ENCODE measurements at places on chromosomes 2 and 18.

DNA sequence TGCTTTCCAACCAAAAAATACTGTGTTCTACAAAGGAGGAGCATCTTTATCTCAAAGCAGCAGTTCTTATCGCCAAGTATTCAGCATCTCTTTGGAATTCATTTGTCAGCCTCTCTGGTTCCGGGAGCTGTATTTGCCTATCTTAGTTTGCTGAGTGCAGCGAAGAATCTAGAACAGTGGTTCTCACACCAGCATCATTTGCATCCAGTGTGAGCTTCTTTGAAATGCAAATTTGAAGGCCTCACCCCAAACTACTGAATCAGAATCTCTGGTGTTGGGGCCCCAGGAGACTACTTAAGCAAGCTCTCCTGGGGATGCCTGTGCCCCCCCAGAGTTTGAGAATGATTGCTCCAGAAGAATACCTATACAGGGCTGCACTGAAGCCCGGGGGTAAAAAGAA, 1.5 kb upstream of the PTPN2 start:
- DNase-seq, result no peak

GRCh38 chr2:127649684-127650040, 3.7 kb downstream of the GPR17 start:
- peak; percentile 83 for DNase-seq

DNA sequence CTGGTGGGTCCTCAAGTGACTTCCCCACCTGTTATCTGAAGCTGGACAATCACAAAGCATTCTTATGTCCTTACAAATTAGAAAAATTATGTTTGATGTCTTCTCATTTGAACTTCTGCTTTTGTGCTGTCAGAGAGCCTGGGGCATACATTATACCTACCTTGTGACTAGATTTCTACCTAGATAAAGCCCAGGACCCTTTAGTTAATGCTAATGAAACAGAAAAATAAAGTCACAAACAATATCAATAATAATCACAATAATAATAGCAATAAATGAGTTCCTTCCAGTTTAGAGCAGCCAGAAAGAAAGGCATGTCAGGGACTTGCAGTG, 456.4 kb downstream of the SETBP1 start:
- DNase-seq, result no peak

DNA sequence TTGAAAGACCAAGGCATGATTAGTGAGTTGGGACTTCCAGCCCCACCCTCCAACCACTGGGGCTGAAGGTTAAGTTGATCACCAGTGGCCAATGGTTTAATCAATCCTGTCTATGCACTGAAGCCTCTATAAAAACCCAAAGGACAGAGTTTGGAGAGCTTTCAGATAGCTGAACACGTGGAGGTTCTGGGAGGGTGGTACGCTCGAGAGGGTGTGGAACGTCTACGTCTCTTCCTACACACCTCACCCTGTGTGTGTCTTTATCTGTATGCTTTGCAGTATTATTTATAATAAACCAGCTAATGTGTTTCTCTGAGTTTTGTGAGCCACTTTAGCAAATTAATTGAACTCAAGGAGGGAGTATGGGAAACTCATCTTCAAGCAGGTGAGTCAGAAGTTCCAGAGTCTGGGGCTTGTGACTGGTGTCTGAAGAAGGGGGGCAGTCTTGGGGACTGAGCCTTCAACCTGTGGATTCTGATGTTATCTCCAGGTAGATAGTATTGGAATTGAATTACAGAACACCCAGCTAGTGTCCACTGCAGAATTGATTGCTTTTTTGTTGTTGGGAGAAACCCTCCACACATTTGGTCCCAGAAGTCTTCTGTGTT, 20.3 kb downstream of the ACTR3 start:
- peak; percentile 51 for DNase-seq

GRCh38 chr2:200172944-200173581, 133.4 kb upstream of the SPATS2L start:
- DNase-seq, result no peak

DNA sequence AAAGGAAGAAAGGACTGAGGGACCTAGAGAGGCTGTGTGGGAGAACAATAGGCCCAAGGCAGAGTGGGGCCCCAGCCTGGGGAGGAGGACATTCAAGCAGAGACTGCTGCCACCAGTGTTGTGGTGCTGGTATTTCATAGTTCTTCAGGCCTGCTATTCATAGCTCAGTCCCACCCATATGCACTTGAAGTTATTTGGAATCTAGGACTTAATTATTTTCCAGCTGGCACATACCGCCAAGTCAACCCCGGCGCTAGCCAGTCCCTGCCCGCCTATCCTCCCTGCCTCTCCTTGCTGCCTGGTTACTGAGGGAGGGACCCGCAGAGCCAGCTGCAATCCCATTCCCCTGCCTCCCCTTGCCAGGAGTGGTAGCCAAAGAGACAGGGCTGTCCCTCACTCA, 141.2 kb downstream of the CABLES1 start:
- DNase-seq, result no peak

DNA sequence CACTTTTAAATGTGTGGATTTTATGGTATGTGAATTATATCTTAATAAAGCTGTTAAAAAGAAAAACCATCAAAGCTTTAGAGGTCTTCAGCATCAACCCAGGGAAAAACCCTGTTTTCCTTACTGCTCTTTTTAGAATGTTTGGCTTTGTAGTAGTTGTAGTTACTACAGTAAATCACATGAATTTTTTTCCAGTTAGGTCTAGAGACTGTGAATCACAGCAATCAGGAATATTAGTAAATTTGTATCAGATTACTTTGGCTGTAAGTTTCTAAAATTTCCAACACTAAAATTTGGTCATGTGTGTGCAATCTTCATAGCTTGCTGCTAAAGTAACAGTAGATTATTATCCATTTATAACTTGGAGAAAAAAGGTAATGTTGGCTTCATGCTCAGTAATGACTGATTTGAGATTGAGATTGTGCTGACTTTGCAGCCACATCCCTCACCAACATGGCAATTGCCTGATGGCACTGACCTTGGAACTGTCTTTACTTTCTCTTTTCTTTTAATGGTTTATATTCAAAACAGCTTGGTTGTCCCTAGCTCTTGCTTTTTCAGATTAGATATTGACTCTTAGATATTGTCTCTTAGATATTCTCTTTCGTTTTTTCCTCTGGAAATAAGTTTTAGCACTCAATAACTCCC, 41.1 kb downstream of the LCLAT1 start:
- no peak for DNase-seq

DNA sequence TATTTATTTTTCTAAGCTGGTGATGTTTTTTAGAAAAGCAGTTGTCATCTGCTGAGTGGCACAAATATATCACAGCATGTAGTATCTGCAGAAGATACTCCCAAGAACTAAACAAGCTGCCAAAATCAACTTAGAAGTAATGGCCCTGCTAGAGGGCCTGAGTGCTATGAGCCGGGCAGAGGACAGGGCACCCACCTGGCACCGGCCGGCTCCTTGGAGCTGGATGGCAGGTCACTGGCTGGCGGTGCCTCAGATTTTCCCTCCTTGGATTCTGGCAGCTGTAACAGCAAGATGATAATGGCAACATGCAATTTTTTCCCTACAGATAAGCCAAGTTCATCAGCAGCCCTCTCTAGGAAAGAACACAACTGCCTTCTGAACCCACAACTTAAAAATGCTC, 79.7 kb downstream of the EMILIN2 start:
- DNase-seq, result no peak

DNA sequence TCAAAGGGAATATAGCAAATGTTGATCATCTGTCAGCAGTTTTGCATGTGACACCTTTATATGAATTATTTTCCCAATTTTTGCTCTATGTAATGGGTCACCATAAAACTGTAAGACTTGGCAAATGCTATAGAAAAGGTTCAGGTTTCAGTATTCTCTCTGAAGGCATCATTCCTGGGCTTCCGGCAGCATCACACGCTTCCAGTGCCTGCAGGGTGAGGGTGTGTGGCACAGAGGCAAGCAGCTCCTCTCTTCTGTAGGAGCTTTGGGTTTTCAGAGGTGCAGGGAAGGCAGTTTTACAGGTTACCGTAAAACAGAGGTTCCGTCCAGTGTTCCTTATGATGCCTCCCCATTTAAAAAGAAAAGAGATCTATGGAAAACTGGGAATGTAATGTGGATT, 18.8 kb downstream of the COA5 start:
- no peak for DNase-seq

DNA sequence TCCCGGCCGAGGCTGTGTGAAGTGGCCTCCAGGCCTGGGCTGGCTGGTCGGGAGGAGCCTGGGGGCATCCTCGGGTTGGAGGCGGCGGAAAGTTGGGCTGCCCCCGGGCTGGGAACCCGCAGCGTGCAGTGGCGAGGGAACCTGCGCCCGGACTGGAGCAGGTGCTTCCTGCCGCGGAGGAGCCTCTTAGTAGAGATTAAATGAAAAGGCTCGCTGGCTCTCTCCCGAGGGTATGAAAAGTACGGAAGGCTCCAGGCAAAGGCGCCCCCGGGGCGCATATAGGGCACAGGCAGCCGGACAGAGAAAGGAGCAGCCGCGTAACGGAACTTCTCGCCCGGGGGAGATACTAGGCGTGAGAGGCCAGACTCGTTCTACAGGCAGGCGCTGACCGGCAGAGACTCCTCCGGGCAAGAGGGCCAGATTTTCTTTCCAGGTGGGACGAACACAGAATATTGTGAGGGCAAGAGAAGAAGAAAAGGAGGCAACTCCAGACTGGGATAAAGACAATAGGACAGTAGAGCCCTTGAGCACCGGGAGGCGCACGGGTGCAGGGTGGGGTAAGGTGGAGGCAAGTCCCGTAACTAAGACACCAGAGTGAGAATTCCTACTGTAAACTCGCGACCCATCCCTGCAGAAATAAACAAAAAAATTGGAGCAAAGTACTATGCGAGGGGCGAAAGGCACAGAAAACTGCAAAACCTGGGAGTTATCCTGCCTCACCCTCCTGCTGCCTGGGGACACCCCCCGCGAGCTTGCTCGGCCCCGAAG, 816 bp downstream of the CDH2 start:
- no peak for DNase-seq

GRCh38 chr18:3703732-3704176, 253.8 kb downstream of the TGIF1 start:
- DNase-seq, result peak; percentile 10

- DNase-seq, result no peak
These were observed 252.9 kb downstream of the CLIP4 start for GRCh38 chr2:29367986-29368658.

- DNase-seq, result no peak
These were observed 16.1 kb upstream of the ARL5A start for GRCh38 chr2:151844211-151844896.

DNA sequence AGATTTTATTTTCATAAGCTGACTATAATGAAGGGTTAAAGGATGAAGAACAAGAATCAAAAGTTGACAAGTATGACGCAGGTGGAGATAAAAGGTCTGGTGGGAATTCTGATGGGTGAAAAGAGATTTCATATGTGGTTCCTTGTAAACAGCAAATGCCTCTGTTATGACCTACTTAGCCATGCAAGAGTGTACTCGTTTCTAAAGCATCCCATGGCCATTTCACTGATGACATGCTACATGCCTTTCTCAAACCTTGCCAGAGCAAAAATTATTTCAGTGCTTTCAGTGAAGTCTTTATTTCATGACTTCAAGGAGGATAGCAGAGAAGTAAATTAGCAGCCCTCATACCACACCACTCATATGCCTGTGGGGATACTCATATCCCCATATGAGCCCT, 71.7 kb downstream of the FEZ2 start:
- no peak for DNase-seq

DNA sequence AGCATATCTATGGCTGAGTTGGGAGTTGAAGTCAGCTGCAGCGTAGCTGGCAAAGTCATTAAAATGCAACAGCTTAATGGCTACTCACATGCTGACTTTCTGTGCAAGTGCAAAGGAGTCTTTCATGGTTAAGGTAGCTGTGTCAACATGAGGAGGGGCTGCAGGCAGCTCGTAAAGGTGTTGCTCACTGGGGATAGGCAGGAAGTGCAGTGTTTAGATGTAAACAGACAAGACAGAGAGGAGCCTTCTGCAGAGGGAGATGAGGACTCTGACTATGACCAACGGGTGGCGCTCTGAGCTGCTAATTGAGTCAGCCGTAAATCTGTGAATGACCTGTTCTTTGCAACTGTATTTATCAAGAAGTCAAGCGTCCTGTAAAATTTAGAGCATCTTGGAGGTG, 22.3 kb upstream of the CAVIN2 start:
- DNase-seq, result no peak

DNA sequence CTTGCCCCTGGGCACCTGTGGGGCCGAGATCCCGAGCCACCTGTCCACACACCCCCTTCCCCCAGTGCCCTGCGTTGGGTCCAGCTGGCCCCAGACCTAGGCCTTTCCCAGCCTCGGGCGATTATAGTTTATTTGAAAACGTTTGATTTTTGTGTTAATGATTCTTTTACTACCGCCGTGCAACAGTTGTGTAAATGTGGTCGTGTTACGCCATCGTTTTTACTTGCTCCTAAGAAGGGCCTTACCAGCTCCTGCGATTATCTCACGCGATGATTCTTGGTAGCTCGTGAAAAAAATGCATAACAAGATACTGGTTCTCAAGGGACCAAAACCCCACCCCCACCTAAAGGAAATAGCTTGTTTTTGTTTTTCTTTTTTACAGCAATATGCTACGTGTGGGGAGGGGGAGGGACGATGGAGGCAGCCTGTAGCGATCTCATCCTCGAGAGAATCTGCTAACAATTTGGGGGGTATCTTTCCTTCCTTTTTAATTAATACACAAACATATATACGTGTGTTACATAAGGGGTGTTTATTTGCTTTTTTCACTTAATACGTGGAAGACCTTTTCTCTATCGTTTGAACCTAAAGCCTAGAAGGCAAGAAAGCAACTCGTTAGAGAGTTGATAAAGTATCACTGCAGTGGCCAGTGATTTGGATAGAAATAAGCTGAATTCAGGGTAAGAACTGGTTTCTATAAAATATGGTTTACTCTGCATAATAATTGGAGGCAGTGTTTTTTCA, 1.0 kb downstream of the ZDBF2 start:
- no peak for DNase-seq
